ENCODE measurements at places on chromosomes 1 and 21.
A peak's percentile ranks its signal among the peaks of the same experiment; 100 is the strongest.

DNA sequence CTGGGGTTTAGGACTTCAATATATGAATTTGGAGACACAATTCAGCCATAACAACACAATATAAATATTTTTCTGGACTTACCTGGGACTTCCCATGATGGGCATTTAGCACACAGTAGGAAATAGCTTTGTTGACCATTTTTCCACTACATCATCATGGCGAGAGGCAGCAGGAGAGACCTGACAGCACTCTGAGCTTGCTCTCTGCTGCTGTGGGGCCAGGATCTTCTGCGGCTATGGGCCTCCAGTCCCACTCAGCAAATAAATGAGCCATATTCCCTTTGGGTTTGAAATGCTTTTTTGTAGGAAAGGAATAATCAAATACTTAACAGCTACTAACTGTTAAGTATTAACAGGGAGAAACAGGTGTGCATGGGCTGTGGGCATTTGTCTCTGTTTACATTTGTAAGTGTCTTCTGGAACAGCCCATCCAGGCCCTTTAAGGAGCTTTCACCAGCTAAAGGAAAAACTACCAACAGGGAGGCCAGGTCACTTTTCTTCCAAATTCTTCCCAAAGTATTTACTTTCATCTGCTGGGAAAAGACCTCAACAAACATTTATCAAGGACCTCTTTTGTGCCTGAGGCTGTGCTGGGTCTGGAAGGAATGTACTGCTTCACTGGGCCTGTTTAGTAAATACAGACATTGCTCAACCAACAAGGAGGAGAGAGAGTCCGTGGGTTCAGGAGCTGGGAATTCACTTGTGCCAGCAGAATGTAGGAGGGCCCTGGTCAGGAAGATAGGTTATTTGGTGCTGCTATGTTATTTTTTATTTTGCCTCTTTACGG is 133.2 kb downstream of the LRIG2 start:
- no peak for DNase-seq

DNA sequence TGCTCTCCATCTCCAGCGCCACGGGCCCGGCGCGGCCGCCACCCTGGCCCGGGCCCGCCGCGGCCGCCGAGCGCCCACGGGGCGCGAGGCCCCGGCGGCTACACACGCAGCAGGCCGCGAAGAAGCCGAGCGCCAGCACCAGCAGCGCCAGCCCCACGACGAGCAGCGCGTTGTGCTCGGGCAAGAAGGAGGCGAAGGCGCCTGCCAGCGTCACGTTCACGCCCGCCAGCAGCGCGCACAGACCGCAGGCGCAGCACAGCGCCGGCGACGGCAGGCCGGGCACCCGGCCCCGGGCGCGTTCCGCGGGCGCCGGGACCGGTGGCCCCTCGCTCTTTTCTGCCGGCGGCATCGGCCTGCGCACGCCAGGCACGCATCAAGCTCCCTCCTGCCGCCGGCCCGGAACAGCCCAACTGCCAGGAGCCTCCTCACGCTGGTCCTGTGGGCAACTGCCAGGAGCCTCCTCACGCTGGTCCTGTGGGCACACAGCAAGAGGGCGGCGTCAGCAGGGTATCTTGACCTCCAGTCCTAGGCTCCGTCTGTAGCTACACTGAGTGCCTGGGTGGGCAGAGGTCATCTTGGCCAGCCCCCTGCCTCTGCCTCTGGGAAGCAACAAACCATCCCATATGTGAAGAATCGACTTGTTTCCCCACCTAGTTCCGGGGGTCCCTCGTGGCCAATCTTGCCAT is 18.1 kb downstream of the KNCN start:
- DNase-seq: peak; percentile 82

DNA sequence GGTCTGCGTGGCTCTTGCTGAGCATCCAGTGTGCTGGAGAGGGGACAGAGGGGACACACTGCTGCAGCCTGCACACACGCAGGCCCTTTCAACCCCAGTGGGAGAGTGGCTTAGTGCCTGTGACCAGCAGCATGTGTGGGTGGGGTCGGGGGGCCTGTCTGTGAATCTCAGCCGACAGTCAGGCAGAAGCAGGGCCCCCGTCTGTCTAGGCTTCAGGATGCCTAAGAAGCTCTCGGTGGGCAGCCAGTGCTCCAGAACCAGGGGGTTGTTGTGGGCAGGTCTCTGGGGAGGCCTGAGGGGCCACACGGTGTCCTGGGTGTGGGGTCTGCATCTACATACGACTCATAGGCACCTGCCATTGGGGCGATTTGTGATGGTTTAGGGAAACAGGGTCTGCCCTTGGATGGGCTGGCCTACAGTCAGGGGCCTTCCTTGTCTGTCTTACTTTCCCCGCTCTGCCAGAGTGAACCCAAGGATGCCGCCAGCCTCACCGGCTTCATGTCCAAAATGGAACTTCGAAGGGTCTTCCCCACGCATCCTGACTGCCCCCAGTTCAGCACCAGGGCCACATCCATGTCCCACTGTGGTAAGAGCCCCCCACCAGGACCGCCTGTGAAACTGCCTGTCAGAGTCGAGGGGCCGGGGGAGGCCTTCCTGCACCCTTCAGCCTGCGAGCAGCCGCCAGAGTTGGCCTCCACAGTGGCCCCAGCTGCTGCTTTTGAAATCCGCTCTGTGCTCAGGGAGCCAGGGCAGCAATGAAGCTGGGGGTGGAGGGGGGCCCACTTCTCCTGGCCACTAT is 1.6 kb downstream of the CCDC27 start:
- no peak for DNase-seq

GRCh38 chr21:26007951-26008498 is 162.5 kb downstream of the APP start:
- DNase-seq: no peak

DNA sequence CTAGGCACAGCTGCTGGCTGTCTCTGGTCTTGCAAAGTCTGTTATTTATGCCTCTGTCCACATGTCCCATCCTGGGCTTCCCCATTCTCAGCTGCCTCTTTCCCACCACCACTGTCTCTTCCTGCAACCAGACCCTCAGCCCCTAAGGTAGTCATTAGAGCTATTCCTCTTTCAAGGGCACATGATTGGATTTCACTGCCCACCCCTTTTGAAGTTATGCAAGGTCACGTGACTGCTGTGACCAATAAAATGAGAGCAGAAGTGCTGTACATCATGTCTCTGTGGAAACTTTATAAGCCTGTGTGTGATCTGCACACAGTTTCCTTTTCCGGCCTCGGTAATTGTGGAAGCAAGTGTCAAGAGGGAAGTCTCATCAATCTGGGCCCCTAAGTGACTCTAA is 136.6 kb upstream of the HMGB4 start:
- no peak for DNase-seq

GRCh38 chr1:171263901-171264300 is 15.6 kb downstream of the FMO1 start:
- DNase-seq: no peak

DNA sequence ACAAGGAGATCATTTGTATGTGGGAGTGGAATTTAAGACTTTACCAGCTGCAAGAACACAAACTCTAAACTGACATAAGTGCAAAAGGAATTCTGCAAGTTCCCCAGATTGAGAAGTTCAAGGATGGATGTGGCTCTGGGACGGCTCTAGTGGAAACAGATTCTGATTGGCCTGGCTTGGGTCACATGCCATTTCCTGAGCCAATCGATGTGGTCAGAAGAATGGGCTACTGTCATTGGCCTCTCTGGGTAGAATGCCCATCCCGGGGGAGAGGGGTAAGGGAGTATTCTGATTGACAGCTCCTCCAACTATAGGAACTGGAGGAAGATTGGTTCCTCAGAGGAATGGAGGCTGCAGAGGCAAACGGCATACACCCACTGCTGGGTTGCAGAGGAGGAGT is 6.0 kb upstream of the IFNLR1 start:
- peak; percentile 43 for DNase-seq

DNA sequence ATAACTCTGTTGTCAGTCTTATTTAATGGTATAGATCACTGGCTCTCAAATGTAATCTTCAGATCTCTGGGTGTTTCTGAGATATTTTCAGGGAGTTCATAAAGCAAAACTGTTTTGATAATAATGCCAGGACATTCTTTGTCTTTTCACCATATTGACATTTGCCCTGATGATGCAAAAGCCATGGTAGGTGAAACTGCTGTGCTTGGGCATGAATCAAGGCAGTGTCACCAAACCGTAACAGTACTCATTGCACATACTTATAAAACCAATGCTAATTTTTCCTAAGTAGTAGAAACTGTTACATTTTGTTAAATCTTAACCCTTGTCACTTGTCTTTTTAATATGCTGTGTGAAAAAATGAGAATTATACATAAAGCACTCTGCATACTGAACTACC is 76.0 kb downstream of the RPS6KC1 start:
- no peak for DNase-seq

- DNase-seq: no peak
These were observed 40.3 kb downstream of the TAS1R2 start for GRCh38 chr1:18819203-18819602.

DNA sequence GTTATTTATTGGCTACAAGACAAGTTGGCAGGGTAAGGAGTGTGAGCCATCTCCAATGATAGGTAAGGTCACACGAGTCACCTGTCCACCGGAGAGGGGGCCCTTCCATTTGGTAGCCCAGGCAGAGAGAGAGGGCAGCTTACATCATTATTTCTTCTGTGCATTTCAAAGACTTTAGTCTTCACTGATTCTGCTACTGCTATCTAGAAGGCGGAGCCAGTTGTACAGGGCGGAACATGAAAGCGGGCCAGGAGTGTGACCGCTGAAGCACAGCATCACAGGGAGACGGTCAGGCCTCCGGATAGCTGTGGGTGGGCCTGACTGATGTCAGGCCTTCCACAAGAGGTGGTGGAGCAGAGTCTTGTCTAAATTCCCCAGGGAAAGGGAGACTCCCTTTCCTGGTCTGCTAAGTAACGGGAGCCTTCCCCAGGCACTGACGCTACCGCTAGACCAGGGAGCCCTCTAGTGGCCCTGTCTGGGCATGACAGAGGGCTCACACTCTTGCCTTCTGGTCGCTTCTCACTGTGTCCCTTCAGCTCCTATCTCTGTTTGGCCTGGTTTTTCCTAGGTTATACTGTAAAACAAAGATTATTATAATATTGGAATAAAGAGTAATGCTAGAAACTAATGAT is 36.7 kb downstream of the ZNF695 start:
- peak; percentile 75 for DNase-seq

GRCh38 chr1:224123136-224123535 is 9.2 kb downstream of the FBXO28 start:
- DNase-seq: no peak

DNA sequence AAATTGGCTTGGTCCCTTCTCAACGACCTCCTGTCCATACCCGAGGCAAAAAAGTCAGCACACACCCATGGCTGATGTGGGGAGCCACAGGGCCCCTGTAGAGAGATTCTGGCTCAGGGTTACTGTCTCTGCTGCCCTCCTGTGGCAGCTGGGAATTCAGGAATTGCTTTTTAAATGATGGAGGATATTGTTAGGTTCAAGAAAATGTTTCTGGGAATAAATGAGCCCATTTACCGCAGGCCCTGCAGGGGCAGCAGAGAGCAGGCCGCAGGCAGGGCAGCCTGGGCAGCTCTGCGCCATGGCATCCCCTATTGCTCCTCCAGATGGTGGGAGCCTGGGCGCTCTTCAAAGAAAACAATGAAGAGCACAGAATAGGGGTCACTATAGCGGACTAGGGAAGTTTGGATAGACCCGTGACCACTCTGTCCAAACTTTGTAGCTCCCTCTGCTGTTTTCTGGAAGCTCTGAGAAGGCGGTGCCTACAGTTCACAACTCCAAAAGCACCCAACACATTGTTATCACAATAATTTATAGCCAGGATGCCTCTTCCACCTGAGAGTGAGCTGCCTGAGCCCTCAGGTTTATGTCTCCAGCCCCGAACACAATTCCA is 201.1 kb downstream of the BACH1 start:
- no peak for DNase-seq

- no peak for DNase-seq
These were observed 105.0 kb upstream of the SAMD11 start for GRCh38 chr1:818618-819291.

DNA sequence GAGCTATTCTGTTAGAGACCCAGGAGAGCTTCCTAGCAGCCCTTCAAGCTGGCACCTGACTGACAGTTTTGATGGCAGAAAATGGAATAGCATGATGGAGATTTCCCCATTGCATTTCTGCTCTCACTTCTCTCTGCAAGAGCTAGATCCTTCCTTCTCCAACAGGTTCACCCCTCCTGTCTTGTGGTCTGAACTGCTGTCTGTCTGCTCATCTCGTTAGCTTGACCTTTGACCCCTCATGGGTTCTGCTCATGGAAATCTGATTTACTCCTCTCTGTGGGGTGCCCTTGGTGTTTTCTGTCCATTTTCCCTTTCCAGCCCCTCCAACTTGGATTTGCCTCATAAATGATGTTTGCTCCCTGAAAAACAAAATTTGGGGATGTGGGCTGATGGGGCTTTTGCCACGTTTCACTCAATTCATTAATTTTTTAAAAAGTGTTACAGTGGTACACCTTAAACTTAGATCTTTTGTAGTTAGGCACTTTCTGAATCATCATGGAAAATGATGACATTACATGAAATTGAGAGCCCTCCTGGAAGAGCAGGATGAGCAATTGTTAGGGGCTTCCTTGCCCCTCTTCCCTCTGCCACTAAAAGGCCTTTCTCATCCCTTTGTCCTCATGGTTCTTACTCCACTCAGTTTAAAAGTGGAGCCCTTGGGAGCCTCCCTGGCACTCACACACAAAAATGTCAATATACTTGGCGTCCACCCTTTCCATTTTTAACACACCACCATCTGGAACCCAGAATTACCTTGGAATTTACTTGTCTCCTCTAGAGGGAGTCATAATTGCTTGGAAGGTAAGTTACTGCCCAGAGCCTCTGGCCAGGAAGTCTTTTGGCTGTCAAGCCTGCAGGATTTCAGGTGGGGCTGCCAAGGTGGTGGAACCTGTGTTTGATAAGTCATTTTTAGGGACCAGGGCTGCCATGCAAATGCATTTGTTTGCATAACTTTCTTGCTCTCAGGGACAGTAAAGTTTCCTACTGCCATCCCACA is 31.9 kb upstream of the IL19 start:
- DNase-seq: no peak

GRCh38 chr1:94643819-94644218 is 102.3 kb upstream of the F3 start:
- no peak for DNase-seq

DNA sequence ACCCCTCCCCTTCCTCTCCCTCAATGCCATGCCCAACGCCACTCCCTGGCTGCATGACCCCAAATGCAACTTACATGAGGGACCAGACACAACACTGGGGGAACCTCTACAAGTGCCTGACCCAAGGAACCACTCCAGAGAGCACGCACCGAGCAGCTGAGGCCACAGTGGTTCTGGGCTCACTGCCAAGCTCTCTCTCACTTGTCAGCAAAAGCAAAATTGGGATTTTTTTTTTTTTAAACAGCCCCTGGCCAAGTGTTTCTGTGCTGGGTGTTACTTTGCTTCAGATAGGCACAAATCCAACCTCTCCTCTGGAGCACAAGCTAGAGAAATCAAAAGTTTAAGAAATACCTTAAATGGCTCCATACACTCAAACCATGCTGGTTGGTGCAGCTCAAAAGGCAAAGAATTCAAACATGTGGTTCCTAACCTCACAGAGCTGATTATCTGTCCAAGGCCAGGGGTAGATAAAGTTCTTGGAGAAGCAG is 363.0 kb downstream of the SETD4 start:
- no peak for DNase-seq

DNA sequence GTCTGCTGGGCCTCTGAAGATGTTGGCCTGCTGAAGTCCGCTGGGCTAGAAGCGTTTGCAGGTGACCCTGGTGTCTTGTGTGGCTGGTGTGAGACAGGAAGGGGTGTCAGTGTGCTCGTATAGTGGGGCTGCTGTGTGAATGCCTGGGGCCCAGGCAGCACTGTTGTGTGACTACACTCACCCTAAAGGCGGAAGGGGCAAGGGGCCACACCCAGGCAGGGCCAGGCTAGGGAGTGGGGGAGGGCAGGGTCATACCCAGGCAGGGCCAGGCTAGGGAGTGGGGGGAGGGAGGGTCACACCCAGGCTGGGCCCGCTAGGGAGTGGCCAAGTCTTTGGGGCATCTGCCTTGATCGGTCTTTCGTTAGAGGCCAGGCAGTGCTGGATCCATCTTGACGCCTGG is 25.0 kb downstream of the PDXK start:
- no peak for DNase-seq

Data from activated effector memory CD4-positive, alpha-beta T cell treated with anti-CD3 and anti-CD28 coated beads, Interleukin-2, amount 50 U/mL, for 16 hours (primary cell).